T-helper 1 cell (primary cell): ENCODE measurements at places on chromosomes 12 and 14.

DNA sequence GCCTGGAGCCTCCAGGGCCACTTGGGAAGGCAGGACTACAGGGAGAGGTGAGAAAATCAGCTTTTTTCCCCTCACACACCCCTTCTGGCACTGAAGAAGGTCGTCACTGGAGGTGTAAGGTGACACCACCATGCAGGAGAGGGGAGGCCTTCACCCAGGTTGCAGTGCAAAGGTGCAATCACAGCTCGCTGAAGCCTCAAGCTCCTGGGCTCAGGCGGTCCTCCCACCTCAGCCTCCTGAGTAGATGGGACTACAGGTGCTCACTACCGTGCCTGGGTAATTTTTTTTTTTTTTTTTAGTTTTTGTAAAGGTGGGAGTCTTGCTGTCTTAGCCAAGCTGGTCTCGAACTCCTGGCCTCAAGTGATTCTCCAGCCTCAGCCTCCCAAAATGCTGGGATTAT lies 93.6 kb downstream of the TNFAIP2 start:
- no peak for DNase-seq

- no peak for DNase-seq
Measured at GRCh38 chr14:91946622-91947474, 646 bp downstream of the FBLN5 start.

GRCh38 chr14:30756594-30756993 lies 117.8 kb upstream of the COCH start:
- no peak for DNase-seq

DNA sequence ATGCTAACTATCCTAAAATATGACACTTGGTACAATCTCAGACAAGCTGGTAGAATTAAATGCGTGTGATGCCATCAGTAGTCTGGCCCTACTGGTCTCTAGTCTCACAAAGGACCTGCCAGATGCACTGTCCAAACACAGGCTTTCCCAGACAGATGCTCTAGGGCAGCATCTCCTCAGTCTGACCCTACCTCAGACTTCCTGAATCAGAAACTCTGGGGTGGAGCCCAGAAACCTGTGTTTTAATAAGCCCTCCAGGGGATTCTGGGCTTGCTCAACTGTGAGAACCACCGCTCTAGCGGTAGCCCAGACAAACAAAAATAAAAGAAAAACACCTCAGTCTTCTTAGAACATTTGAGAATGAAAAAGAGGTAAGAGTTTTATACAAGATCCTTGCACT lies 48.0 kb downstream of the BDKRB1 start:
- DNase-seq = no peak
